ENCODE measurements at places on chromosomes 1 and 21.

- DNase-seq = no peak
These were observed 50.7 kb downstream of the ALG14 start for GRCh38 chr1:95021805-95022643.

GRCh38 chr1:161185732-161186311 is 8.5 kb upstream of the B4GALT3 start:
- no peak for DNase-seq

DNA sequence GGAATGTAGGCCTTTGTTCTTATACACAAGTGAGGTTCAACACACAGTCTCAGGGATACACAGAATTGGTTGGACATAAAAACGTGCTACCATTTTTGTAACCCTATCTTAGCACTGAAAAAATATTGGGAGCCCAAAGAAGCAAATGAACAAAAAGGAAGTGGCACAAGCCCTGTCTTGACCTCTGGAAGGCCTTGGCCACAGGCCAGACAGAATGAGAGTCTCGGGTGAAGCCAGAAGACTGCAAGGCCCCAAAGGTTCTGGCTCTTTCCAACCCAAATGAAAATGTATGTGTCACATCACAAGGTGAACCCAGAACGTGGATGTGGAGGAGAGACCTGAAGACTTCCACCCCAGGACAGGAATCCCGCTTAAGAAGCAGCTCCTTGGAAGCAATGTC is 57.3 kb downstream of the PGBD5 start:
- no peak for DNase-seq

- DNase-seq = no peak
These were observed 494 bp upstream of the PIP5K1A start for GRCh38 chr1:151197863-151198253.

- no peak for DNase-seq
These were observed 14.7 kb downstream of the WNT3A start for GRCh38 chr1:228021355-228022030.

DNA sequence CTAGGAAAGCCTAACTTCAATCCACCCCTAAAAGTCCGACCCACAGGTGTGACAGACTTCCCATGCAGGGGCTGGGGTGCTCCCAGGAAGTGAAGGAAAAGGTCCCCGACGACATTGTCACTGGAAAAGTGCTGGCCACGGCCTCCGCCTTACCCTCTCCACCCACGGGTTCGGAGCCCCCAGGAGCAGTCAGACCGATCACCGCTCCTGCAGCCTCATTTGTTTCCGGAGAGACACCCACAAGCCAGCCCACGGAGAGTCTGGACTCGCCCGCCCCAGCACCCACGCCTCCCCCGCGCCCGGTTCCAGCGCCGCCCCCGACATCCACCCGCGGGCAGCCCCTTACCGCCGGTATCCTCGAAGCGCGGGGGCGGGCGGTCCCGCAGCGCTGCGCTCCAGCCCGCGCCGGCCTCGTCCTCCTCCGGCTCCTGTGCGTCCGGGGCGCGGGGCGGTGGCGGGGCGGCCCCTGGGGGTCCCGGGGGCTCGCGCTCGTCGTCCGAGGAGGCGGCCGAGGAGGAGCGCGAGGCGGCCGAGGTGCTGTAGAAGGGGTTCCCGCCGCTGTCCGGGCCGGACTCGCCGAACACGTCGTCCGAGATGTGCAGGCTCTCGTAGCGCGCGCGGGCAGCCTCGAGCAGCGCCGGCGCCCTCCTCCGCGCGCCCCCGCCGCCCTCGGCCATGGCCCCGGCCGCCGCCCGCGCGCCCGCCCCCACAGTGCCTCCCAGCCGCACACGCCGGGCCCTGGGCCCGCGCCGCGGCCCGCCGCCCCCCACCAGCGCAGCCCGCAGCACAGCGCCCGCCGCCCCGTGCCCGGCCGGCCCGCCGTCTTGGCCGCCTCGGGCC is 660 bp downstream of the PGBD5 start:
- DNase-seq = no peak

DNA sequence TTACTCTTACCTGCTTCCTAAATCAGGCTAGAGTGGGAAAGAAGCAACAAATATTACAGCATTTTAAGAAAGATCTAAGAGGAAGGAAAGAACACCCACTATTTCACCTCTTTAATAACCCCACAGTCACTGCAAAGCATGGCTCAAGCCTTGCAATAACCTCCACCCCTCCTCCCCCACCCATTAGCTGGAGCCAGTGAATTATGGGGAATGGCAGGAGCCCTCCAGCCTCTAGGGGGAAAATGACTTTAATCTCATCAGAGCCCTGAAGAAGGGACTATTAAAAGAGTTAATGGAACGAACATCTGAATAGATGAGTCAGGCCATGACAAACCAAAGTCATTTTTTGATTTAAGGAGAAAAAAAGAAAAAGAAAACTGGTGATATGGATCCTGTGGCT is 630.7 kb upstream of the PLXNA2 start:
- DNase-seq = no peak

GRCh38 chr1:19260211-19261138 is 8.9 kb downstream of the MRTO4 start:
- no peak for DNase-seq

GRCh38 chr1:66271216-66271903 is 262.6 kb upstream of the SGIP1 start:
- no peak for DNase-seq

DNA sequence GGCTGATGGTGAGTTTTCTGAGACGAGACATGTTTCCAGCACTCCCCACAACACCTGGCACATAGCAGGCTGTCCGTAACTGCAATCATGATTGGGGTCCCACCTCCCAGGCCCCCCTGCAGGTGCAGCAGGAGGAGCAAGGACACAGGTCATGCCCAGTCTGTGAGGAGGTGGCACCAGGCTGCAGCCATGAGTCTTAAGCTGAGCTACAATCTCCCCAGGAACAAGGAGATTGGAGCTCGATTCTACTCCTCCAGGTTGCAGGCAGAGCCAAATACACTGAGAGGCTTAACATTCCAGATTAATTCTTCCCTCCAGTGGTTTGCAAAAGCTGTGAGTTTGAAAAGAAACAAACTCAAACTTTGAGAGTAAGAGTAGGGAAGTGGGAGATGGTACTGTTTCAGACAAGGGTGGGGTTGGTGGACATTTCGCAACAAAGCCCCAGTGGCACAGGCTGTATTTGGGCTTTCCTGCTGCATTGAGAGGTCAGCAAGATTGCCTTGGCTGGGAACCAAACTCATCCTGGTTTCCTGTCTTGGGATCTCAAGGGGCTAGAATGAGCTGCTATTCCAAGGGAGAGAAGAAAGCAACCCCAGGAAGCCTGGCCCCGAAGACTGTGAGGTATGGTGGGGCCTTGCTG is 64.8 kb upstream of the GALNT2 start:
- DNase-seq = no peak

GRCh38 chr1:58833166-58833565 is 49.3 kb upstream of the JUN start:
- DNase-seq = no peak

DNA sequence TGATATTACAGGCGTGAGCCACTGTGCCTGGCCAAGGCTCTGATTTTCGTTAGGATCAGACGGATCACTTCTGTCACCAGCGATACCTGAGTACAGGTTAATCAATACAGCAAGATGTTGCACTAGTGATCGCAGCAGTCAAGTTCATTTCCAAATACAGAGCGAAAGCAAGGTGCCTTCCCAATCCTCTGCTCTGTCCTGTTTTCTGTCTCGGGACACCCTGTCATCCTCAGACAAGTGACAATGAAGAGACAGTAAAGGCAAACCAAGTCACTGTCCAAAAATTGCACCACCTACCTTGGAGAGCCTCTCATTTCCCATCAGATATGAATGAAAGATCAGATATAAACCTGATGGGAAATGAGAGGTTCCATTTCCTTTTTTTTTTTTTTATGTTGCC is 5.6 kb upstream of the CLDN14 start:
- no peak for DNase-seq

GRCh38 chr1:111392460-111392945 is 35.0 kb downstream of the OVGP1 start:
- DNase-seq = no peak

- DNase-seq = no peak
These were observed 1.1 kb downstream of the KCNH1 start for GRCh38 chr1:211132721-211133392.

DNA sequence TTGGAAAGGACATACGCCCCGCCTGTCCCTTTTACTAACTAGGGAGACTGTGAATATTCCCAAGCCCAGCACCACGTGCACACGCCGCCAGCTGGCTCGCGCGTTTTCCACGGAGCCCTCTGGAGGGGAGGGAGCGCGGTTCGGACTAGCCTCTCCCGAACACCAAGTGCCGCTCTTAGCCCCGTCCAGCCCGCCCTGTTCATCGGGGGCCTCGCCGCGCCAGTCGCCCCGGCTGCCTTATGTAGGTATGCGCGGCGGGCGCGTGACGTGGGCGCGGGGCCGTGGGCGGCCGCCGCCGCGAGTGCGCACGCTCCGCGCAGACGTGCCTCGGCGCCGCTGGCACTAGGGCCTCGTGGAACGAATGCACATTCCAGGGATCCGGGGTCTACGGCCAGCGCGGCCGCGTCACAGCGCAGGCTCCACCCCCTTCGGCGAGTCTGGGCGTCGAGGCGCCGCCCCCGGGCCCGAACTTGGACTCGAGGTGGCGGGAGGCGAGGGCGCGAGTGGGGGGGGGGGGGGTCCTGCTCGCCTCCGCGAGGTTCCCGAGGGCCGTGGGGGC is 767 bp upstream of the IRF2BP2 start:
- DNase-seq = peak; percentile 91

GRCh38 chr1:154264454-154264853 is 8.0 kb upstream of the HAX1 start:
- no peak for DNase-seq

DNA sequence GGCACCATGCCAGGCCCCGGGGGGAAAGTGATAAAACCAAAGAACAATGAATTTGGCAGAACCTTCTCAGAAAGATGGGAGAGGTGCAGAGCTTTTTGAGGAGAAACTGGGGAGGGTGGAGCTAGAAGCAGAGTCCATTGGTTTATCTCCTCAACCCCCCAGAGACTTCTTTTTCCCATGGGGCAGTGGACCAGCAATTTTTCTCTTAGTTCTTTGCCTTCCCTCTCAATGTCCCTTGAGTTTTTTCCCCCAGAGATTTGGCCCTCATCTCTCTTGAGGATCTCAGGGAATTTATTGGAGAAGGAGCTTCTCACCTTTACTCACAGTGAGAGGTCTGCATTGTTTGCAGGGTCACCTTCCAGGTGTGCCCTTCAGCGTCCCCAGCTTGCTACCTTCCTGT is 5.3 kb upstream of the ARHGEF11 start:
- DNase-seq = no peak

DNA sequence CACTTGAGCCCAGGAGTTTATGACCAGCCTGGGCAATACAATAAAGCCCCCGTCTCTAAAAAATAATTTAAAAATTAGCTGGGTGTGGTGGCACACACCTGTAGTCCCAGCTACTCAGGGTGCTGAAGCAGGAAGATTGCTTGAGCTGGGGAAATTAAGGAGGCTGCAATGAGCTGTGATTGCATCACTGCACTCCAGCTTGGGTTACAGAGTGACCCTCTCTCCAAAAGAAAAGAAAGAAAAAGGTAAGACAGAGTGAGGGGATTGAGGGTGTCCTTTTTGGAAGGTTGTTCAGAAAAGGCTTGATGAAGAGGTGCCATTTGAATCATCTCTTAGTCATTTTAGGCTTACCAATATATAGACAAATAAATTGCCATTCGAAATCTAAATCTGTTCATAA is 4.0 kb upstream of the SRRM1 start:
- no peak for DNase-seq

DNA sequence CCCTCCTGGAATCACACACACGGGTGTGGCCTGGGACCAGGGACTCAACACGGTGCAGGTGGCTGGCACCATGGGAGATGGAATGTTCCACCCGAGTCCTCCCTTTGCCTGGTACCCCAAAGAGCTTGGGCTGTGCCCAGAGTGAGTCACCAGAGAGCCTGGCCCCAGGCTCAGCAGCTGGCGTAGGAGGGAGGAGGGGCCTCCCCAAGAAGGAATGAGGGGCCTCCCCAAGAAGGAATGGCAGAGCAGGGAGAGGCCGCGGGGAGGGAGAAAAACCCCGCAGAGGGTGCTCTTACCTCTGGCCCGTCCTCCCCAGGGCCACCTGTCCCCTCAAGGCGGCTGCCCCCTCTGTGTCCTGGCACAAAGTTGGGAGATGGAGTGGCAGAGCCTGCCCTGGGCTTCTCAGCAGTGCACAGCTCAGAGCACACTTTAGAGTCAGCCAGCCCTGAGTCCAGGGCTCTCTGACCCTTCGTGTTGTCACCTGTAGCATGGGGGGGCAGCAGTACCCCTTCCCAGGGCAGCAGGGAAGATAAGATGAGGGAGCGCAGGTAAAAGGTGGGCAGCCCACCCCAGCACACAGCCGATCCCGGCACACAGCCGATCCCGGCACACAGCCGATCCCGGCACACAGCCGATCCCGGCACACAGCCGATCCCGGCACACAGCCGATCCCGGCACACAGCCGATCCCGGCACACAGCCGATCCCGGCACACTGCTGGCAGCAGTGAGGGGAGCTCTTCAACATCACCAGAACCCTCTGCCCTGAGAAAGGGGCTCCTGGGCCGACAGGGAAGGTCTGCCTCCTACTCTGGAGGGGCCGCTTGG is 20.2 kb upstream of the KCNAB2 start:
- no peak for DNase-seq
